ENCODE measurements at places on chromosomes 5 and 9.
A peak's percentile ranks its signal among the peaks of the same experiment; 100 is the strongest.

DNA sequence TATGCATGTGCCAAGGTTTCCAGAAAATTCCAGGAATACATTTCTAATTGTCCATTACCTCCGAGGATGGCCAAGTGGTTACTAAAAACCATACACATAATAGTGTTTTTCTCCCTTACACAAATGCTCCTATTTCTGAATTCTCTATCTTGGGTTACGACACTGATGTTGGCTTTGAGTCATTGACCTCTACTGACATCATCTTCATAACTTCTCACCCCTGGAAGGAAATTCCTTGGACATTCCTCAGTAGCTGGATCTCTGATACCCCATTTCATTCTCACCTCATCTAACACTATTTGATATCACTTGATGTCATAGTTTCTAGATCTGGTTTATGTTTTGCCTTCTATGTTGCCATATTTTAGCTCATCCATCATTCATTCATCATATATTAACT is 287.2 kb downstream of the CTNND2 start:
- no peak for DNase-seq

DNA sequence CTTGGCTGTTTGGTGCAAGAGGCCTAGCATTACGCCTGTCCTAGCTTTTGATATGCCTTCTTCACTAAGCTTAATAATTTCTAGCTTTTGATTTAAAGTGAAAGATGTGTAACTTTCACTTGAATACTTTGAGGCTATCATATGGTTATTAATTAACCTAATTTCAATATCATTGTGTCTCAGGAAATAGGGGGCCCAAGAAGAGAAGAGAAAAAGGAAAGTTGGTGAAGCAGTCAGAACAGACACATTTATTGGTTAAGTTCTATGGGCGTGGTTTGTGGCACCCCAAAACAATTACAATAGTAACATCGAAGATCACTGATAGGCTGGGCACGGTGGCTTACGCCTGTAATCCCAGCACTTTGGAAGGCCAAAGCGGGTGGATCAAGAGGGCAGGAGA is 40.9 kb upstream of the F2RL2 start:
- no peak for DNase-seq

DNA sequence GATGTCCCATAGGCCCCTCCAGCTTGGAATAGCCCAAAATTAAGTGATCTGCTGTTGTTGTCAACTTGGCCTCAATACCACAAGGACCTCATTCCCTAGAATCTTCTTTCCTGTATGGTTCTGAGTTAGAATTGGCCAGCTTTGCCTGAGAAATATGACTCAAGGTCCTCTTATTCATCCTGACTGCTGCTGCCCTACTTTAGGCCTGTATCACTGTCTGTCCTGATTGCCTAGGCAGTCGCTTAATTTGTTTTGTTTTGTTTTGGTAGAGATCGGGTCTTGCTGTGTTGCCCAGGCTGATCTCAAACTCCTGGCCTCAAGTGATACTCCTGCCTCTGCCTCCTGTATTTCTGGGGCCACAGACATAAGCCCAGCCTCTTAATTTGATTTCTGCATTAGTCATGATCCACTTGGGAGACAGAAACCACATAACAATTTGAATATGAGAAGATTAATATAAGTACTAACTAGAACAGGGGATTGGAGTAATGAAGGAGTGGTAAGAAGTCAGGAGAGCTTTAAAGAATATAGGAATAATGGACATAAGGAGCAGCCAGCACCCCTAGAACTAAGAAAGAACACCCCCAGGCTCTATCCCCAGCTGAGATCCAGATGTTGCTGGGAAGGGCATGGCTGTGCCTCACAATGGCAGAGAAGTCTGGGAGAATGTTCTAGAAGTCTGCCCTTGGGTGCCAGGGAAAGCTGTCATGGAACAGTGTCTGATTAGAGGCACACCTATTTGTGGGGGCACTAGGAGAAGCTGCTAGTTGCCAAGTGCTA is 4.6 kb downstream of the TEX53 start:
- peak; percentile 36 for DNase-seq

DNA sequence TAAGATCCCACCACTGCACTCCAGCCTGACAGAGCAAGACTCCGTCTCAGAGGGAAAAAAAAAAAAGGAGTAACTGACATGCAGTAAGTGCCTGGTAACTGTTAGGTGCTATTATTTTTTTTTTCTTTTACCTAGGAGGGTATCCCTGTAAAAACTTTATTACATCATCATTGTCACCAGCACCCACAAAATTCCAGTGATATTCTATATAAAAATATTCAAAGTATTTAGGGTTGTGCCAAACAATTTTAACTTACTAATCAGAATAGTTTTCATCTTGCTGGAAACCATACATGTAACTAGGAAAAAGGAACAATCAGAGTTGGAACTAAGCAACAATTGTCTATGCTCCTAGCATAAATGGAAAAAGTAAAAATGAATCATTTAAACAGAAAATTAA is 112.4 kb downstream of the SSBP2 start:
- DNase-seq, result peak; percentile 31

DNA sequence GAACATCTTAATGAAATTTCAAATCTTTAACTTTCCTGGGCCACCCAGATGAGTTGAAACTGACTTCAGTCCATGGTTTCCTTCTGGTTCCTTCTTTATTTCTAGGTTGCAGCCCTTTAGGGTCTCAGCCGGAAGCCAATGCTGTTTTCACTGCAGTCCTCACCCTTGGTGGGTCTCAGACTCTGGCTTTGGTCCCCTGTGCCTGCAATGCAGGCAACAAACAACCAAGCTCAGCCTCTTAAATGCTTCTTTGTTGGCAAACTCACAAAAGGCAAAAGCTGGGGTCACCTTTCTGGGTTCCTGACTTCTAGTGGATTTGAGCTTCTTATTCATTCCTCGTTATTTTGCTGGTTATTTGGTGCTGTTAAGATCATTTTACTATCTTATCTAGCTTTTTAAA is 19.3 kb upstream of the APC start:
- DNase-seq, result no peak

DNA sequence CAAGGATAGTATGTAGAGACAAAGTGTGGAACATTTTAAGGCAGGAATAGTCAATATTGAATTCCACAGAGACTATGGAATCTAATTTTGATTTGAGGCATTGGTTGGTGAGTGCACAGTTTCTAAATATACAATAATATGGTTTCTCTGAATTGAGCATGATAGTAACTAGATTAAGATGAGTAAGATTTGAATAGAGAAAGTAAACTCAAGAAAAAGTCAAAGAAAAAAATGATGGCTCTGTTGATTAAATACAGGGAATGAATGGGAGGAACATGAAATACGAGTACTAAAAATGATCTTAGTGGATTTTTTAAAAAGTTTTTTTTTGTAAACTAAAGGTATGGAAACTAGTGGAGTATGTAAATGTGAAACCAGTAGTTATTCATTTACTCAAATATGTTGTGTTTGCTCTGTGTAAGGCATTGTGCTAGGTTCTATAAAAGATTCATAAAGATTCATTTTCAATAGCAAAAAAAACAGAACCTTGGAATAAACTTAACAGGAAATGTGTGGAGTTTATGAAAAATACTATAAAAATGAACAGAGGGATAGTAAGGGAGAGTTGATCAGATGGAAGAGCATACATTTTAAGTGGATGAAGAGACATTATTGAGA is 101.2 kb downstream of the ZCCHC7 start:
- no peak for DNase-seq

- no peak for DNase-seq
These were observed at the start of gene NMUR2 for GRCh38 chr5:152405145-152405544. TSS of gene NMUR2 (minus strand) at chr5:152405279. CDS start at chr5:152405113, 166 bp downstream.

DNA sequence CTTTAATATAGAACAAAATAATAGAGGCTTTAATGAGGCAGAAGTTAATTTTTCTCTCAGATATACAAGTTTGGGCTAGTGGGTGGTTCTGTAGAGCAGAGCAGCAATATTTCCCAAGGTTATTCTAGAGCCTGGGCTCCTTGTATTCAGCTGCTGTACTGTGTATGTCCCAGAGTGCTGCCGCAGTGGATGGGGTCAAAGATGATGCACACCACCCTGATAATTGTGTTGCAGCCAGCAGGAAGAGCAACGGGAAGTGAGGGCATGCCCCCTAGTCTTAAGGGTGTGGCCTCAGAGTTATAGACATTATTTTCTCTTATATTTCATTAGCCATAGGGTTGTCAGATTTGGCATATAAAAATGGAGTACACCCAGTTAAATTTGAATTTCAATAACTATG is 23.9 kb upstream of the KIF4B start:
- no peak for DNase-seq

GRCh38 chr5:170640731-170641588 is 137.1 kb downstream of the KCNIP1 start:
- DNase-seq, result no peak

DNA sequence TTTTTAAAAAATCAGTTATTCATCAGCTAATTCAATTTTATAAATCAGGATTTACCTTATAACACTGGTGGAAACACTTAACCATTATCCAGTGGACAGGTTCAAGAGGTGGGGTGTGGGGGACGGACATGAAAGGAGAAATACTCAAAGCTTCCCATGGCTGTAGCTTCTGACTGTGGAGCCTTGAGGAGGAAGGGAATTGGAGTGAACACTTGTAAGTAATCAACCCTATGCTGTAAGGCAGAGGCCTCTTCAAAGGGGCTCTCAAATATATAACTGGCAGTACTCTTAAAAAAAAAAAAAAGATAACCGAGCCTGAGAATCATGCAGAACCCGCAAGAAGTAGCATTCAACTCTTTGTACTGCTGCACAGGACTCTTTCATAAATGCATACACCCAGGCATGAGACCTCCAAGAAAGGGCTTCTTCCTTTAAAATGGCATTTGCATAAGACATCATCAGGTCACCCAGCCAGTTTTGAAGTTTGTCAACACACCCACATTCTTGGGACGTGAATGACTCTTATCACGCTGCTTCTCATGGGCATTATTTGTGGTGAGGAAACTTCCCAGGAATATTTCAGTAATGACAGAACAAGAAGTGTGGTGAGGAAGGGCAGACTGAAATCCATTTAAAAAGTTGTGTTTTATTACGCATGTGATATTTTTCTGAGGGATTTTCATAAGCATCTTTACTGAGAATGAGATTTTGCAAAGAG is 8.1 kb downstream of the OSMR start:
- peak; percentile 86 for DNase-seq

DNA sequence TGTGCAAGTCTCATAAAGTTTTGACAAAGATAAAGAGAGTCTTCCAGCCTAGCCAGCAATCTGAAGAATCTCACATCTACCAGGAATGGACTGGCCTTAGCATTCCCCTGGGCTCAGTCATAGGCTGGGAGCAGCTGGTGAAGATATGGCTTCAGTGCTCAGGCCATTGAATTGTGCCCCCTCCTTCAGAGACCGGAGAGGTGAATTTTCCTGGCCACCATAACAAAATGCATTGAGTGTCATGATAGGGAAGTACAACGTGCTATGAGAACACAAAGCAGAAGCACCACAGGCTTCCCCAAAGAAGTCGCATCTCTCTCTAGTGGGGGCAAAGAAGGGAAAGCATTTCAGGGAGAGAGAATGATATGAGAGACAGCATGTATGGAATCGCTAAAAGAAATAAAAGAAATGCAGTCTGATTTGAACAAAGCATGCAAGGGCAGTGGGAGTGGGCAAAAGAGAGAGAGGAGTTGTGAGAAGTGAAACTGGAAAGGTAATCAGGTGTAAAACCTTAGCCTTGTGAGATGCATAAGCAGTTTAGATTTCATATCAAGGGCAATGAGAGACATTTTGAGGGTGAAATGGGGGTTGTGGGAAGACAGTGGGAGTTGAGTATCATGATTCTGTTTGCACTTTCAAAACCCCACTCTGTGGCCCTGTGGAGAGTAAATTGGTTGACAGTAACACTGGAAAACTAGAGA is 57.1 kb upstream of the NMUR2 start:
- DNase-seq, result peak; percentile 15

DNA sequence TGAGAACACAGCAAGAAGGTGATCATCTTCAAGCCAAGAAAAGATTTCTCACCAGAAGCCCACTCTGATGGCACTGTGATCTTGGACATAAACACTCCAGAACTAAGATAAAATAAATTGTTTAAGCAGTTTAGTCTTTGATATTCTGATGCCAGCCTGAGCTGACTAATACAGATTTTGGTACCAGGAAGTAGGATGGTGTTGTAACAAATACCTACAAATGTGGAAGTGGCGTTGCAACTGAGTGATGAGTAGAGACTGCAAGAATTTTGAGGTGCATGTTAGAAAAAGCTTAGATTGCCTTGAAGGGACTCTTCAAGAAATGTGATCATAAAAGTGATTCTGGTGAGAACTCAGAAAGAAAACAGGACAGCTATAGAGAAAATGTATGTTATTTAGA is 592.4 kb upstream of the DAB2 start:
- DNase-seq, result no peak

DNA sequence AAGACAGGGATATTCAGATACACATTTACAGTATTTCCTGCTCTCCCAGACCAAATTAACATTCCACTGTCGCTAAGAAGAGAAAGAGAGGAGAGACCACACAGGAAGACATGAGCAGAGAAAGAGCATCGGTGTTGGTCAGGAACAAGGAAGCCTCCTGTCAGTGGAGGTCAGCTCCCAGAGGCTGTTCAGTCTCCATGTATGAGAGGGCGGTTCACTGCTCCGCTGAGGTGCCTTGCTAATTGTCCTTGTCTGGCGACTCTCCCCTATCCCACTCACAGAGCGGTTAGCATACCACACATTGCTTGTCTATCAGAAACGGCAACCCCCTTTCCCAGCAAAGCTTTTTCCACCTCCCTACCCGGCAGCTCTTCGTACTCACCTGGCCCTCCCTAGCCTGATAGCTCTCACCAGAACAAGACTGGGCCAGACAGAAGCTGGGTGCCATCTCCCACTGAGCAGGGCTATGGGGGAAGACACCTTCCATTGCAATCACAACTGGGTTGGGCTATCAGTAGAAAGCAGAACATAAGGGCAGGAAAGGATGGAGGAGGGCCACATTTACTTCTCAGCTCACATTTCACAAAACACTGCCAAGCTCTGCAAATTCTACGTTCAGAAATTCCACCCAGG is 58.6 kb upstream of the LMNB1 start:
- DNase-seq, result peak; percentile 29

- DNase-seq, result peak; percentile 47
These were observed at the start of gene FGFR4 for GRCh38 chr5:177086654-177087397. TSS of gene FGFR4 (plus strand) at chr5:177086915. CDS start at chr5:177089603, 2,688 bp downstream.

- no peak for DNase-seq
These were observed 136.7 kb downstream of the EDIL3 start for GRCh38 chr5:84248013-84248412.

GRCh38 chr9:137156567-137157375 is 13.1 kb downstream of the LRRC26 start:
- peak; percentile 16 for DNase-seq

GRCh38 chr9:74120061-74120460 is 377.1 kb upstream of the RORB start:
- DNase-seq, result no peak

DNA sequence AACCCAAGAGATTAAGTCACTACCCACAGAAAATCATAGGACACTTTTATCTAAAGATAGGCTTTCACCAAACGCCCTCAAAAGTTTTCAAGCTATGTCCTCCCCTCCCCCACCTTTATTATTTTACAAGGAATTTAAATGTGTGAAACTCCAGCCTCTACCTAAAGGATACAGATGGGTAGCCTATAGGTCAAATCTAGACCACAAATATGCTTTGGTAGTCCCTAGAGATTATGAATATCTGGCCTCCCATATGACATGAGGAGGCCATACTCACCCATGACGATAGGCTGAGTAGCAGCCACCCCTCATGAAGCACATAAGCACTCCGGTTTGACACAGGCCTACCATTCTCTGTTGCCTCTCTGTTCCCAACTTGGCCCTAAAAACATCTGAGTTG is 11.9 kb downstream of the SIL1 start:
- DNase-seq, result peak; percentile 13

Data from fibroblast of skin of abdomen (primary cell).